SJCRH30 (cell line): ENCODE measurements at places on chromosomes 7 and 10. TPM values are rescaled to one million over a fixed set of nuclear protein-coding genes. Genes with fewer than 3 reads are reported as not detected.

GRCh38 chr7:123865517-123866117 is 20.6 kb downstream of the HYAL4 start:
- peak; percentile 79 for DNase-seq

SLC16A9 gene
- 1.3 and 1.5 TPM in 2 replicates for total RNA-seq

DNA sequence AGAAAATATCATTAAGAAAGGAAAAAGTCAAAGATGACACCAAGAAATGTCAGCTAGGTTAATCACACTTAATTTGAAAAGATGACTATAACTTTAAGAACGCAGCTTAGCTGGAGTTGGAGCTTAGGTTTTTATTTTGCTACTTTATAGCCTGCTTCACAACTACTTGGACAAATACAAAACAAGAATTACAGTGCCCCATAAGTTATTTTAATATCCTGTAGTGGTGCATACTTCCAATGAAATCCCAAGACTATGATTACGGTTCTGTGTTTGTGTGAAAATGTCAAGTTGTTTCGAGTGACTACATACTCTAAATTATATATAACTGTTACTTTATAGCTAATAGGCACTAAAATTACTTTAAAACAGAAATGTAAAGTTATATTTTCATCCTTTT is 244.6 kb upstream of the MGMT start:
- no peak for DNase-seq

ABCC2 gene
- 0.08 and 0.24 TPM in 2 replicates for total RNA-seq

DNA sequence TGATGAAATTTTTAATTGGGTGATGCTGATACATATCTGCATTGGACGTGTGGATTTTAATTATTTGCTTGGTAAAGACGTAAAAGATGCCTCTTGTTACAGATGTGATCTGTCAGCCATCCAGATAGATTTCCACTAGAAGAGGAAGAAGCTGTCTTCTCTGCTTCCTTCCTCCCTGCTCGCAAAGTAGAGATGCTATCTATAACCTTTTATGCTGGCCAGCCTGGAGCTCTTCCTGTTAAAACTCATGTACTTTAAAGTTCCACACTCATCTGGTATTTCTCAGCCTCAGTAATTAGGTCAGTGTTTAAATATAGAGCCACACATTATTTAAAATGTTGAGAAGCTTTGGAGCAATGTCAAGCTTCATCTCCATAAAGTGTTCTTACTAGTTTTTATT is 51.2 kb upstream of the TMEM229A start:
- no peak for DNase-seq

AZGP1 gene
- 0.10 TPM in 1 of 2 replicates, not detected in the other for total RNA-seq

CYP26C1 gene
- not detected in 2 replicates for total RNA-seq

ATRNL1 gene
- 23.1 and 26.3 TPM in 2 replicates for total RNA-seq

PAPSS2 gene
- total RNA-seq, result 1.4 and 1.5 TPM in 2 replicates

DNA sequence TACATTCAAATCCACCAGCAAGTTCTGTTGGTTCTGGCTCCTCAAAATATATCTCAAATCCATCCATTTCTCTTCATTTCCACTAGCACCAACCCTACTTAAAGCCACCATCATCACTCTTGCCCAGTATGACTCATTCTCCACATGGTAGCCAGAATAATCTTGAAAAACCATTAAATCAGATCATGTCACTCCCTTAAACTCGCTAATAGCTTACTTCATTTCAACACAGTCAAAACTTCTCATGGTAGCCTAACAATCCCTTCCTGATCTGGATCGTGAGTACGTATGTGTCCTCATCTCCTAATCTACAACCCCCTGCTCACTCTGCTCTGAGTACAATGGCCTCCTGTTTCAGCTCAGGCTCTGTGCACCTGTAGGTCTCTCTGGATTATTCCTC is 8.7 kb downstream of the EPC1 start:
- no peak for DNase-seq

NUTM2A gene
- total RNA-seq, result 0.30 and 0.48 TPM in 2 replicates

DNA sequence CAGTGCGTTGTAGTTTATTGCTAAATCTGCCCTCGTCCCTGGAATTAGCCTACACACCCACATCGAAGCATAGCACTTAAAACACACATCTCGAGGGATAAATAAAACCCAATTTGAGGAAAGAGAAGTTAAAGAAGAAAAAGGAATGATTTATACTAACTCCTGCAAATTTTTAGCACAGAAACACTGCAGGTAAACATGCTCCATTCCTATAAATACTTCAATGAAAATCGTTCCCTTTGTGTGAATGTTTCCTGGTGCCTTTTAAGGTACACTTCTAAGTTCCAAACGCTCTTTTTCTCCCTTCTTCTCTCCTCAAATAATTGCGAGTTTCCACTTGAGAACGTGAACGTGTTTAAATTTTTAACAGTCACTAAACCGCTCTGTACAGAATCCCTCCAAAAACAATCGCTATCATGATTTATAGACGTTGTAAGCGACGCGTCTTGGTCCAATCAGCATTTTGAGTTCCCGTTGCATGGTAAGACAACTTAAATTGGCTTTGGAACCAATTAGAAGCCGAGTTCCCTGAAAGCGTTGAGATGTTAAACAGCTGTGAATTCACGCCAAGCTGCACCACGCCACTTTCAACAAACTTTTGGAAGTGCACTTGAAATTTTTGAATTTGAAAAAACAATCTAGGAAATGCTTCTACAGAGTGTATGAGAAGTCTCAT is 12.5 kb upstream of the EBLN1 start:
- peak; percentile 63 for DNase-seq

- DNase-seq, result peak; percentile 70
Observed at GRCh38 chr10:71998840-71999194, 34.6 kb downstream of the CHST3 start.

DNA sequence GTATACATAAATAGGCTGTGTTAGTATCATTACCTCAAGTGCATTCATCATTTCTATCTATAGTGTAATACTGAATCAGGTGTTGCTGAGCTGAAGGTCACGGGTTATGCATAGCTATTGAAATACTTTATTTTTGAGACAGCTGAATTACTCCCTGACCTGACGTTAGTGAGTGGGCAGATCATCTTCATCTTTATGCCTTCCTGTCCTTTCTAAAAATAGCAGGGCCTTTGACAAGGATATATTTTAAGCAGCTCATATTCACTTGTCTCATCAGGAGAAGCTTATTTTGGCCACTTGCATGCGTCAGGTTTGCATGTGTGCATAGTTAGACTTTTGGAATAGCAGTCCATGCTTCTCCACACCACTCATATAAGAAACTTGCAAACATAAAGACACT is 63.6 kb upstream of the DKK1 start:
- DNase-seq, result no peak

DNA sequence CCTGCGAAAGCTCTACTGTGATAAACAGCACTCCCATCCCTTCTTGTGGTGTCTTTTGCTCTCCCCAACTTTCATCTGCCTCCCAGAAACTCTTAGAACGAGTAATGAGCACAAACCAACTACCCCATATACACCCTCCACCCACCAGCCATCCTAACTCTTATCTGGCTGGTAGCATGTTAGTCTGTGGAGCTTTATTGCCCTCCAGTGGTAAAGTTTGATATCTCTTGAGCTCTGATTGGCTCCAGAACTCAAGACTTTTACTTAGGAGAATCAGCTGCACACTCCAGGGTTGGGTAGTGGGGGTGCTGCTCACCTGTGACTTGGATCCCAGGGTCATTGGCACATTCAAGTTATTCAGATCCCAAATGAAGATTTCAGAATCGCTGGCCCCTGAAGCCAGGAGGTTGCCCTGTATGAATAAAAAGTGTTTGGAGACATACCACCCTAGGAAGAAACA is 10.9 kb downstream of the SEC31B start:
- peak; percentile 29 for DNase-seq

- peak; percentile 13 for DNase-seq
Observed at GRCh38 chr7:19663816-19664462, 44.9 kb downstream of the POLR1F start.

FANK1 gene
- total RNA-seq, result 0.42 and 0.71 TPM in 2 replicates
